ENCODE measurements at places on chromosomes 12 and 14.
A peak's percentile ranks its signal among the peaks of the same experiment; 100 is the strongest.

- DNase-seq = peak; percentile 18
Observed at GRCh38 chr14:72463291-72463866, 430.5 kb downstream of the DPF3 start.

- DNase-seq = no peak
Observed at GRCh38 chr14:73237786-73238423, 599 bp downstream of the PAPLN start.

DNA sequence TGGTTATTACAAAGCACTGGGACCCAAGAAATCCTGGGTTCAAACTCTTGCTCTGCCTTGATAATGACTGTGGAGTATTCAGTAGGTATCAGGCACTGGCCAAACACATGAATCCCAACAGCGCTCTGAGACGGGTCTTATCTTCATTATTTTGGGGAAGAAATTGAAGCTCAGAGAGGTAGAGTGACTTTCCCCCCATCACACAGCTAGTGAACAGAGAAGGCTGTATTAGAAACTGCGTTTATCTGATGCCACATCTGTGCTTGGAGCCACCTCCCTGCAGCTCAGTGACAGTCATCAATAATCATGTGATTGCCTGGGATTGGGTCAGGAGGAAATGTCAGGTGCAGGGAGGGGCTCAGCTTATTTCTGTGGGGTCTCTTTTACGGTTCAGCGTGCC is 225.4 kb upstream of the LHX5 start:
- DNase-seq = no peak

DNA sequence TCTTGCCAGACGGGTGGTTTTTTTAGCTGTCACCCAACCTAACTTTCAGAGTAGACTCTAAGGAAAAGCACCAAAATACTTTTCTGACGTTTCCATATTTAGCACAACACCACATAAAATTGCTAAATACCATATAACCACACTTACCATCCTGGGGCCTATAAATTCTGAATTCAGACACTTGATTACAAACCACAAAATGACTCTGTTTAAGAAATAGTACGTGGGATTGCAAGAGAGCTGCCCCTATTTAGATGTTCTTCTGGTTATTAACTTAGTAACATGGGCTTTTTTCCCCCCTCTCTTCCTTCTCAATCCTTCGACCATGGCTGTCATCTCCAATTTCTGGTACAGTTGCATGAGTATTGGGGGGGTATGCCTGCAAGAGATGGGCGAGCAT is 287.7 kb downstream of the BMP4 start:
- peak; percentile 71 for DNase-seq

GRCh38 chr14:68598621-68599447 is 194.0 kb downstream of the ZFP36L1 start:
- DNase-seq = peak; percentile 76

GRCh38 chr14:52175982-52176502 is 91.5 kb upstream of the PTGDR start:
- DNase-seq = no peak

DNA sequence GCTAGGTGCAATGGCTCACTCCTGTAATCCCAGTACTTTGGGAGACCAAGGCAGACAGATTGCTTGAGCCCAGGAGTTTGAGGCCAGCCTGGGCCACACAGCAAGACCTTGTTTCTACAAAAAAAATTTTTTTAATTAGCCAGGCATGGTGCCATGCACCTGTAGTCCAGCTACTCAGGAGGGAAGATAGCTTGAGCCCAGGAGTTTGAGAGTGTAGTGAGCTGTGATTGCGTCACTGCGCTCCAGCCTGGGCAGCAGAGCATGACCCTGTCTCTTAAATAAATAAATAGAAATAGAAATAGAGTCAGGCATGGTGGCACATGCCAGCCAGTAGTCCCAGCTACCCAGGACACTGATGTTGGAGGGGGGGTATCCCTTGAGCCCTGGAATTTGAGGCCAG is 36.7 kb upstream of the CLIP1 start:
- no peak for DNase-seq

DNA sequence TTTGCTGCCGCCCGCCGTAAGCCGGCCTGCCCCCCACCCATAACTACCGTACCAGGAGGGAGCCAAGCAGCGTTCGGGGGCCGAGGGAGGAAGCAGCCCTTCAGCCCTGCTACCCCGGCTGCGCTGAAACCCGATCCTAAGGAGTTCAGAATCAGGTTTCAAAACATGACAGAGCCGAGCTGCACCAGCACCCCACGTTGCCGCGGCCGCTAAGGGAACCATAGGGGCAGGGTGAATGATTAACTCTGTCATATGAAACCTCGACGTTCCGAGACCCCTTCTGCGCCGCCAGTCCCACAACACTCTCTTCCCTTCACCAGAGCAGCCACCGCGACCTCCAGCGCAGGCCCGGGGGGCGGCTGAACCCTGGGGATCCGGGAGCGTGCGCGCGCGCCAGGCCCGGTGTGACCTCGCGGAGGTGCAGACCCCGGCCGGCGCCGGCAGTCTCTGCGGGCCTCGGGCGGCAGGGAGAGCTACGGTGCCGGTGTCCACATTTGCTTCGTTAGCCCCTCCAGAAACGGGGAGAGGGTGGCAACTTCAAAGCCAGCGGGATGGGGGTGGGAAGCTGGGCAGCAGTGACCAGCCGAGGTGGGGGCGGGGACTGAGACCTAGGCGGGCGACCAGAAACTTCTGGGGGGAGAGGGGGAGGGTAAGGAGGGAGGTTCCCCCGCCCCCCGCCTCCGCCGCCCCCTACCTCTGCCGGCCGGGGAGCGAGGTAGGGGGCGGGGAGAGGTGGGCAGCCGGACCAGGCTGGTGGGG is 1.6 kb downstream of the SIX4 start:
- peak; percentile 66 for DNase-seq

All from fibroblast of skin of scalp (primary cell).